ENCODE measurements at places on chromosomes 16 and 17.

DNA sequence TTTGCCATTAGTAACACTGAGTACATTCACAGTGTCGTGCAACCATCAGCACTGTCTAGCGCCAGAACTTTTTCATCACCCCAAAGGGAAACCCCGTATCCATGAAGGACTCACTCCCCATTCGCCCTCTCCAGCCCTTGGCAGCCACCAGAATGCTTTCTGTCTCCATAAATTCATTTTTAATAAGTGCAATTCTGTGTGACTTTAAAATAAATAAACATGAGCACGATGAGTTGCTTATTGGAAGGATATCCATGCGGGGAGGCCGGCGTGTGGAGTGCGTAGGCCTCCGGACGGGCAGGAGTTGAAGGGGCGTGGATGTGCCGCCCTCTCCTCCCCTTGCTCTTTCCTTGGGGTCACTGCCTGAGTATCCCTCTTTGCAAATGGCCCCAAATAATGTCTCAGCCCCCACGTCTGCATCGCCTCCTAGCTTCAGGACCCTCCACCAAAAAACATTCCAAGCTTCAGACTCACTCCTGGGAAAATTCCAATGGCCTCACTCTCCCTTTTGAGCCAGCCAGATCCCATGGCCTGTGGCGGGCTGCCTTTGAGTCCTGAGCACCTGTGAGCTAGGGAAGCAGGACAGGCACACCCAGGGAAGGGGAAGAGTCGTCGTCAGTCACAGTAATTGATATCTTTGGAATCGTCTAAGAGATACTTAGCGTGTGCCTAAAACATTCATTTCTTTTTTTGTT, 306.3 kb downstream of the SEC14L1 start:
- DNase-seq = no peak

DNA sequence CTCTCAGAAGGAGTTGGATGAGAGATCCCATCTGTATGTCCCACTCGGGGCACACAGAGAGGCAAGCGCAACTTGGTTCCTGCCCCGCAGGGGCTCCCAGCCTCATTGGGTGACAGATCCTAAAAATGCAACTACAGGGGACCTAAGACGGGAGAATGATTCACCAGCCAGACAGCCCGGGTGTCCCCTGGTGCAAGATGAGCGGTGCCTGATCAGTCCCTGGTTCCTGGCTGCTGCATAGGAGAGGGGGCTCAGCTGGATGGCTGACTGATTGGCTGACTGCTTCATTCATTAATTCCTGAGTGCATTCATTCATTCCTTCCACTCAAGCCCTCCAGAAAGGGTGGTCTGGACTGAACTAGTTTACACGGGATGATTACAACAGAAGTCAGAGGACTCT, 22.0 kb downstream of the WNT3 start:
- DNase-seq = no peak

- DNase-seq = no peak
These were observed 30.2 kb upstream of the TEKT3 start for GRCh38 chr17:15371376-15372130.

DNA sequence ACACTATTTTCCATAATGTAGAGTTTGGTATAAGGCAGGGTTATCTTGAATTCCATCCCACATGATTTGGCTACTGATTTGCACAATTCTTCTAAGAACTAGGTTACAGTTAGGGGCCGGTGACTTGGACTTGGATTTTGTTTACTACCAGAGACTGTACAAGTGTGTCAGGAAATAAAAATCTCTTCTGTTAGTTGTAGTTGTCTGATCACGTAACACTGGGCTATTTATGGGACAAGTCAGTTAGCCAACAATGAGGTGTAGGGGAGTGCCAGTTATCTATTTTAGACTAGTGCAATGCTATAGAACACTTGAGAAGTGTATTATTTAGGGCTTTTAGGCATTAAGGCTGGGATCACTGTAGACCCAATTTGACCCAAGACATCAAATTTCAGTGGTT, 39.7 kb upstream of the GHDC start:
- DNase-seq = no peak

DNA sequence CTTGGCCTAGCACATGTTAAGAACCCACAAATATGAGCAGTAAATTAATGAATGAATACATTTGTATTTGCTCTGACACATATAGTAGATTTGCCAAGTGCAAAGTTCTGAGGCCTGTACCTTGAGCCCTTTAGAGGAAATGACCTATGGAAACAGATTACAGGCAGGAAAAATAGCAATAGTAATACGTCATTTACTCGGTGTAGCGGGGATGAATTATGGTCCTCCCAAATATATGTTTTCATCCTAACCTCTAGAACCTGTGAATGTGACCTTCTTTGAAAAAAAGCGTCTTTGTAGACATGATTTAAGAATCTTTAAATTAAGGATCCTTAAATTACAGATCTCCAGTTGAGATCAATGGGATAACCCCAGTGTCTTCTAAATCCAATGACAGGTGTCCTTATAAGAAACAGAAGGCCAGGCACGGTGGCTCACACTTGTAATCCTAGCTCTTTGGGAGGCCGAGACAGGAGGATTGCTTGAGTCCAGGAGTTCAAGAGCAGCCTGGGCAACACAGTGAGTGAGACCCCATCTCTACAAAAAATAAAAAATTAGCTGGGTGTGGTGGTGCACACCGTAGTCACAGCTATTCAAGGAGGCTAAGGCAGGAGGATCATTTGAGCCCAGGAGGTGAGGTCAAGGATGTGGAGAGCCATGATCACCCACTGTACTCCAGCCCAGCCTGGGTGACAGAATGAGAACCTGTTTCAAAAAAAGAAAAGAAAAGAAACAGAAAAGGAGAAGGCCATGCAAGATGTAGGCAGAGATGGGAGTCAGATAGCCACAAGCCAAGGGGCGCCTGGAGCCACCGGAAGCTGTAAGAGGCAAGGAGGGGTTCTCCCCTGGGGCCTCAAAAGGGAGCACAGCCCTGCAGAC, 5.1 kb upstream of the ITPRIPL2 start:
- no peak for DNase-seq

GRCh38 chr16:88491560-88492310, 38.7 kb downstream of the ZFPM1 start:
- no peak for DNase-seq

DNA sequence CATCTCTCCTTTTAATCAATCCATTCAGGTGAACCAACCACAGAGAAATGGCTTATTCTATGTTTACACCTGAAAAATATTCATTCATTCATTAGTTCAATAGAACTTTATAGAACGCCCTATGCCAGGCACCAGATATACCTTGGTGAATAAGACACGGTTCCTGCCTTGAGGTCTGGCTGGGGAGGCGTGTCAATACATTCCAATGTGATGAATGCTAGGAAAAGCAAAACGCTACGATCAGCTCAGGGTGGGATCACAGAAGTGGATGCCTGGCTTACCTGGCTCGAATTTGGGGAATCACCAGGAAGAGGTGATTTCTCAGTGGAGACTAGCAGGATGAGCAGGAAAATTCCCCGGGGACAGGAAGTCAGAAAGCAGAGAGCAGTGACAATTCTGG, 17.5 kb upstream of the WFIKKN2 start:
- no peak for DNase-seq

DNA sequence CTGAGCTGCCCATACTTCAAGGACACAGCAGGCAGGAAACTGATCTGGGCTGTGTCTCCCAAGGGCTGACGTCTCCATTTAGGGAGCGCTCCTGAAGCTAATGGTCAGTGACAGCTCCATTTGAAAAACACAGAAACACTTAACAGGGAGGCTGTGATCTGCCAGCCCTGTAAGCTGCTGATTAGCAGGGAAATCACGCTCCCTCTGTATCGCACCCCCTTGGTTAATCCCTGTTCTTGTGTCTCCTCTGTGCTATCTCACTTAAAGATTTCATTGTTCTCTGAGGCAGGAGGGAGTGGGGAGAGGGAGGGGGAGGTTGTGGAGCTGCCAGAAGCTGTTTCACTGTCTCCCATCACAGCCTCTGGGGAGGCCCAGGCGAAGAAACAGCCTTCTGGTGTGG, 47.4 kb upstream of the CACNG3 start:
- DNase-seq = no peak

GRCh38 chr17:50361561-50362480, 11.2 kb downstream of the MRPL27 start:
- DNase-seq = no peak

GRCh38 chr17:48022901-48023300, 14.7 kb downstream of the COPZ2 start:
- no peak for DNase-seq

DNA sequence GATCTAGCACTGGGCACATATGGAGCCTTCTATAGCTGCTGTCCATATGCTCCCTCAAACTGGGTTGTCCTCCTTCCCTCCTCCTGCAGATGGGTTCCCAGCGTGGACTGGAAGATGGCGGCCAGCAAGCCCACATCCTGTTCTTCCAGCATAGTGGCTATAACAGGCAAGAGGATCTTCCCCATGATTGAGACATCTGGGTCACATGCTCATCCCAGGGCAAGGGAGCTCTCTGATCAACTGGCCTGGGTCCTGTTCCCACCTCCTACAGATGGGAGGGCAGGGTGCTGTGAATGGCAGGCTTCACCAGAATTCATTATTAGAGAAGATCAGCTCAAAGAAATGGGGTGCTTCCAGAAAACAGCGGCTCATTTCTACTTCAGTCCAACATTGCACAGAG, 210.2 kb downstream of the PARN start:
- DNase-seq = no peak

- no peak for DNase-seq
These were observed 1.1 kb downstream of the RARA start for GRCh38 chr17:40309949-40310510.

- no peak for DNase-seq
These were observed 89.2 kb downstream of the ABR start for GRCh38 chr17:1090465-1091189.

GRCh38 chr16:67170168-67170948, at the start of gene NOL3:
Gene NOL3 (plus strand): TSS chr16:67170538.
- DNase-seq = no peak

DNA sequence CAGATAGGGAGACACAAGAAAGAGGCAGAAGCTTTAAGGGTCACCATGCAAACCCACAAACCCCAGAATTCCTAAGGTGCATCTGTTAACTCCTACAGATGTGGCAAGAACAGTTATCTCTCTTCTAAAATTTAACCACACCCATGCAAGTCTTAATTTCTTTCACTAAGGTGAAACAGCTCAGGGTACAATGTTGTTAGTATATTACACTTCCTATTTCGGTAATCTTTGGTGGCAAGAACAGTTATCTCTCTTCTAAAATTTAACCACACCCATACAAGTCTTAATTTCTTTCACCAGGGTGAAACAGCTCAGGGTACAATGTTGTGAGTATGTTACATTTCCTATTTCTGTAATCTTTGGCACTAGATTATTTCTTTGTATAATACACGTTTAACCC, 6.6 kb downstream of the CCL23 start:
- DNase-seq = no peak

DNA sequence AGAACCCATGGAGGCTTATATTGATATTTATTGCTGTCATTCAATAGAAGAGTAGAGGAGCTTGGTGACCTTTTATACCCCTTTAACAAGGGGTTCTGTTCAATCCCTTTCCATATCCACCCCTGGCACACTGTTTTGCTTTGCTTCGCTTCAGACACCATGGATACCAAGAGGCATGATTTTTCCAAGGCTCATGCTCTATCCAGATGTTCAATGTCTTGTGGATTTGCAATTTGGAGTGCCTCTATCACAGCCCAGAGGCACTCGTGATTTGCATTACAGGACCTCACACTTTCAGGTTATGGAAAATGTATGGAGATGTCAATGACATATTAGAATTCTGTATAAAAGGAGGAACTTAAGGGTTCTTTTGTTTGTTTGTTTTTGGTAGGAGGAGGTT, 21.5 kb downstream of the CFAP20 start:
- no peak for DNase-seq

- no peak for DNase-seq
These were observed 100.9 kb upstream of the MON1B start for GRCh38 chr16:77090062-77090461.

DNA sequence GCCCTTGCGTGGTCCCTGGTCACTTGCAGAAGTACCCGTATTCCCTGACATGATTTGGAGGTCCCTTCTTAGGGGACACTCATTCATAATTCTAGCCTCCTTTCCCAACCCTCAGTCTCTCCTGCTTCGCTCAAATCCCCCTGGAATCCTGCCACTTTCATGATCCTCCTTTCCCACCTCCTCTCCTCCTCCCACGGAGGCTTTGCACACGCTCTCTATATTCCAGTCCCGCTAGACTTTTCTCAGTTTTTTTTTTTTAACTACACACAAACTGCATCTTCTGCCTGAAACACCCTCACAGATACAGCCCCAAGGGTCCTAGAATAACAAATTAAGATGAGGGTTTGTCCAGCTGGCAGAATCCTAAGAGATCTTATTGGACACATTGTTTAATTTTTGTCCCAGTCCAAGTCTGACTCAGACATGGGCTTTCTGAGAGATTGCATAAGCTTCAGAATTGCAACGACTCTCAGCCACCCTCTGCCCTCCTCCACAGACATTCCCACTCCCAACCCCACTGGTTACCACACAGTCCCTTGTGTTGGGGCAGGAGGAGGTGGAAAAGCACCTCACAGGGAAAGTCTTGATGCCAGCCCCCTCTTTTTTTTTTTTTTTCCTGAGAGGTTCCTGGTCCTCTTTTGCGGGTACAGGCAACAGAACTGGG, 739.5 kb upstream of the EEF2KMT start:
- no peak for DNase-seq

DNA sequence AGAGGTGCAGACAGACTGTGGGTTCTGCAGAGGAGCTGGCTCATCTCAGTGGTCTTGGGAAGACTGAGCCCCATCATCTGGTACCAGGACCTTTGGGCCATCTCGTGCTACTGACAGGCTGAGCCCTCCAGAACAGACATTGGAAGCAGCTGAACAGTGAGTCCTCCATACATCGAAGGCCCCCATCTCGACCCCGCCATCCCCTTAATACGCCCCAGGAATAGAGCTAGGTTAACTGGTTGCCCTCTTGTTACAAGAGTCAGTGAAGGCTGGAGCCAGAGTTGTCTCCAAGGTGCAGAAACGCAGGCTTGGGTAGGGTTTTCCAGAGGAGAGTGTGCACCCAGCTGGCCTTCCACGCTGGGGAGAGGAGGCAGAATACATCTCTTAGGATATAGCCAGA, 76.0 kb downstream of the N4BP1 start:
- no peak for DNase-seq

DNA sequence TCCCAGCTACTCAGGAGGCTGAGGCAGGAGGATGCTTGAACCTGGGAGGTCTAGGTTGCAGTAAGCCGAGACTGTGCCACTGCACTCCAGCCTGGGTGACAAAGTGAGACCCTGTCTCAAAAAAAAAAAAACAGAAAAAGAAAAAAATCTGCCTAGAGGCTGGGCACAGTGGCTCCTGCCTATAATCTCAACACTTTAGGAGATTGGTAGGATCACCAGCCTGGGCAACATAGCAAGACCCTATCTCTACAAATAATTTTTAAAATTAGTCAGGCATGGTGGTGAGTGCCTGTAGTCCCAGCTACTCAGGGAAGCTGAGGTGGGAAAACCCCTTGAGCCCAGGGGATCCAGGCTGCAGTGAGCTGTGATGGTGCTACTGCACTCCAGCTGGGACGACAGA, 17.7 kb downstream of the CUEDC1 start:
- DNase-seq = no peak

DNA sequence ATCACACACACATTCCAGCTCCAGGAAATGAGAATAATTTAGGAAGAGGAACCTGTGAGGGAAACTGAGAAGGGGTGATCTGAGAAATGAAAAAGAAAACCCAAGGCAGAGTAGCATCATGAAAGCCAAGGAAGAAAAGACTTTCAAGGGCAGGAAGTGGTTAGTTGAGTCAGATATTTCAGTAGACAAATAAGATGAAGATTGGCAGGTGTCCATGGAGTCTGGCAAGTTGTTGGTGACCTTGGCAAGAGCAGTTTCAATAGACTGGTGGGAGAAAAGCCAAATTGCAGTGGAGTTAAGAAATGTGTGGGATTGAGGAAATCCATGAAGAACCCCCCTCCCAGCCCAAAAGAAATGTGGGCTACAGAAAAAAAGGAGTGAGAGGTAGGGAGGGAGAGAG, 10.7 kb downstream of the GNAO1 start:
- DNase-seq = no peak

All from stimulated activated CD4-positive, alpha-beta T cell treated with anti-CD3 and anti-CD28 coated beads, TNF-alpha, amount 100 ng/mL, for 1 hour (primary cell).